ENCODE measurements at places on chromosomes 16 and 17.
A peak's percentile ranks its signal among the peaks of the same experiment; 100 is the strongest.

GRCh38 chr16:86653285-86654006, 75.1 kb downstream of the FOXL1 start:
- no peak for DNase-seq

GRCh38 chr17:64504769-64505339, 1.2 kb downstream of the DDX5 start:
- DNase-seq, result no peak

GRCh38 chr17:58333736-58334207, 5.2 kb upstream of the TSPOAP1 start:
- DNase-seq, result peak; percentile 80

GRCh38 chr17:47785538-47786123, 36.0 kb downstream of the OSBPL7 start:
- peak; percentile 64 for DNase-seq

GRCh38 chr17:43570518-43570928, 24.4 kb upstream of the ETV4 start:
- DNase-seq, result no peak

GRCh38 chr17:64457156-64457555, 8.2 kb downstream of the MILR1 start:
- no peak for DNase-seq

DNA sequence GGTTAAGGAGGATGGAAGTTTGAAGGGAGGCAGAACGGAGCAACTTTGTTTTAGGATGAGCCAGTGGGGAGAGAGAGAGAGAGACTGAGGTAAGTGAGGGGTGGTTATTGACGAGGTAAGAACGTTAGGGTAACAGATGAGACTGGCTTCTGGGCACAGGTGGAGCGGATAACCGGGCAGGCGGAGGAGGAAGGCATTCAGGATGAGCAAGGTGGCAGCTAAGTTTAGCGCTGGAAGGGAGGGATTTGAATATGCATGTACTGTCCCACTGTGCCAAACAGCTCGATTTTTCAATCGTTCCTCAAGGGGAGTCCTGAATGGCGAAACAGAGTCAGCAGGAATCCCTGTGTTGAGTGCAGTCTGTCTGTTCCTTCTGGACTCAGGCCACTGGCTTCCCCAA, 35.8 kb downstream of the CACNG3 start:
- DNase-seq, result no peak

DNA sequence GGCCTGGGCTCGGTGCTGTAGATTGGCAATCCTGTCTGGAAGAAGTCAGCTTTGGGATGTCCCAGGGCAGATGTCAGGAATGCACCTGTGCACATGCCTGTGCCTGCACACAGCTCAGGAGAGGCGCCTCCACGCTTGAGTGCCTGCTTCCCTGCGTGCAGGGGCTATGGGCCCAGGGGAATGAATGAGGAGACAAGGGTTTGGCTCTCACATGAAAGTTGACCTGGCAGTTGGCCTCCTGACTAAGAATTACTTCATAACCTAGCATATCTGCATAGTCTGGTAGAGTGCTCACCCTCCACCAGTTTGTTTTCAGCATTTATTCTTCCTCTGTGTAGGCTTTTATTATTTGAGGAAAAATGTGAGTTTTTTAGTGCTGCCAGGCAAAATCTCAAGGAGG, 50.0 kb downstream of the PLD6 start:
- no peak for DNase-seq

DNA sequence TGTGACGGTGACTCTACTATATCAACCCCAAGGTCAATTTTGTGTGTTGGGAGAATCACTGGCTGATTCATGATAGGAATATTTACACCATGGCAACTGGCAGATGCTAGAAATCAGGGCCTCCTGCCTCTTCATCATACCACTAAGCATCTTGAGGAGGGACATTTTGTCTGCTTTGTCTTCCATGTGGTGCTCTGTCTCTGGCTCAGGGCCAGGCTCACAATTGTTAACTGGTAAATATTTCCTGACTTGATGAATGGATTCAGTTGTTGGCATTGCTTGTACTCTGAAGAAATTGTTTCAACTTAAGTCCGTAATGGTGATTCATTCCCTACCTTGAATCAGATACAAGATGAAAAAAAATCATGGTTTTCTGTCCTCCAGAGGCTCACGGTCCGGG, 292.7 kb downstream of the HAPSTR1 start:
- DNase-seq, result no peak

GRCh38 chr17:79581324-79581932, 29.4 kb downstream of the RBFOX3 start:
- DNase-seq, result no peak

DNA sequence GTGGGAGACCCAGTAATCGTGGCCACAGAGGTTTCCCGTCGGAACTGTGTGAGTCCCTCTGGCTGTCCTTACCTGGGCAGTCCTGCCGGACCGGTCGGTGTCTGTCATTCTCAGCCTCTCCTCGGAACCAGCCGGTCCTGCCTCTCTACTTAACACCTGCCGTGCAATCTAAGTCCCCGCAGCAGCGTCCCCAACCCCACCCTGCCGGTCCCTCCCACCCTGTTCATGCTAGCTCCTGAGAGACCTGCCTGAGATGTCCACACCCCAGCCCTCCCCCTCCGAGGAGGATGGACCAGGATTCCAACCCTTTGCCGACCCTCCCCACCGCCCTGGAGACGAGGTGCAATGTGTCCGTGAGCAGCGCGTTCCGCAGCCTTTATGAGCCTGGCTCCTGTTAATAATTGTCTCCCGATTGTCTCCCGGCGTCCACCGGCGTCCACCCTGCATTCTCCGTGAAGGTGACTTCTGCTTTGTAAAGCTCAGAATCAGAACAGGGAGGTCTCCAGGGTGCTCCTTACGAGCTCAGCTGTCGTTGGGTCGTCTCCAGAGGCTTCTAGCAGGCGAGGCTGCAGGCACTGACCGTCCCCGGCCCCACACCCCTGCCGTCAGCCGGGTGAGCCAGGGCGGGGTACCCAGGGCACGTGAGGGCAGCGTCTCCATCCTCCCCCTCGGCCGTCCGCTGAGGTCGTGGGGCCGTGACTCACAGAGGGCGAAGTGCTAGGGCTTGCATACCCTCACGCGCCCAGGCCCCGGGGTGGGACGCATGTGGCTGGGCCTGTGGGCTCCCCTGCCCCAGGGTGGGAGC, 10.1 kb downstream of the METRNL start:
- DNase-seq, result no peak

GRCh38 chr16:68244481-68244902, 681 bp upstream of the PLA2G15 start:
- DNase-seq, result no peak

- DNase-seq, result peak; percentile 49
Observed at GRCh38 chr17:1490643-1491442, 1.6 kb downstream of the MYO1C start.

DNA sequence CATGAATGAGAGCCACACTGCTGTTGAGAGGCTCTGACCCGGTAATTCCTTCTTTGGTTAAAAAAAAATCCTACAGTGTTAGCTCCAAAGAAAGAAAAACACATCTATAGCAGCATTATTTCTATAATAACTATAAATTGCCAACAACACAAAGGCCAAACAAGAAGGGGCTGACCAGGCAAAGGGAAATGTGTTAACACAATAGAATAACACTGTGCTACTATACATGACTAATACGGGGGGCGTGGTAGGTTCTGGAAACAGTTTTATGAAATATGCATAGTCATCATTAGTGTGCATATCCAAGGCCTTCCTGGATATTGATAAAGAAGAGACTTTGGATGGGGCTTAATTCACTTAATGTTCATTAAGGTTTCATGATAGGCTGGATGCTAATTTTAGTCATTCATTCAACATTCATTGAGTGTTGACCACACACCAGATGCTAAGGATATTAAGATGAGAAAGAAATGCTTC, 50.0 kb upstream of the CCL1 start:
- peak; percentile 36 for DNase-seq
